ENCODE measurements at places on chromosomes 4 and X.

DNA sequence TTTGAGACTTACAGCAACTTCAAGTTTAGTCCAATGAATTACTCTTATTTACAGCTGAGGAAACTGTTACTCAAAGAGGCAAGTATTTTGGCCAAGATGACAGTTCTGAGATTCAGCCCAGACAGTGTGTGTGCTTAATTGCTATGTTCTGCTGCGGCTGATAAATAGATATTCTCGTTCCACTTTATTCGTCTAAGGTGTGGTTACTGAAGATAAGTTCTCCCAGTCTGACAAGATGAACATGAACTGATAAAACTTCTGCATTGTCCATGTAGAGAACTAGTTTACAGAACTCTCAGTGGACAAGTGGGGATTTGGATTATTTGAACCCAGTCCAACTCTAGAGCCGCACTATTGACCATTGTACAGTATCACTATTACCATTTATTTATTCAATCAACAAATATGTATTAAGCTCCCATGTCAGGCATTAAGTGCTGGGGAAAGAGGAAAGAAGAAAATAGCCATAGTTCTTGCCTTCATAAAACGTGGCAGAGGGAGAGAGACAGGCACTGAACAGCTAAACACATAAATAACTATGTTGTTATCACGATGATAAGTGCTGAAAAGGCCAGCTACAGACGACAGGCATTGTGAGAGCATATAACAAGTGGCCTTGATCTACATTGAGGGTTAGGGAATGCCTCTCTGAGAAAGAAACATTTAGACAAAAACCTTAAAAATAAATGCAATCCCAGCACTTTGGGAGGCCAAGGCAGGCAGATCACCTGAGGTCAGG lies 4.0 kb upstream of the DHX15 start:
- DNase-seq = no peak

- peak; percentile 22 for DNase-seq
These were observed 890 bp upstream of the FREM3 start for GRCh38 chr4:143701365-143701764.

DNA sequence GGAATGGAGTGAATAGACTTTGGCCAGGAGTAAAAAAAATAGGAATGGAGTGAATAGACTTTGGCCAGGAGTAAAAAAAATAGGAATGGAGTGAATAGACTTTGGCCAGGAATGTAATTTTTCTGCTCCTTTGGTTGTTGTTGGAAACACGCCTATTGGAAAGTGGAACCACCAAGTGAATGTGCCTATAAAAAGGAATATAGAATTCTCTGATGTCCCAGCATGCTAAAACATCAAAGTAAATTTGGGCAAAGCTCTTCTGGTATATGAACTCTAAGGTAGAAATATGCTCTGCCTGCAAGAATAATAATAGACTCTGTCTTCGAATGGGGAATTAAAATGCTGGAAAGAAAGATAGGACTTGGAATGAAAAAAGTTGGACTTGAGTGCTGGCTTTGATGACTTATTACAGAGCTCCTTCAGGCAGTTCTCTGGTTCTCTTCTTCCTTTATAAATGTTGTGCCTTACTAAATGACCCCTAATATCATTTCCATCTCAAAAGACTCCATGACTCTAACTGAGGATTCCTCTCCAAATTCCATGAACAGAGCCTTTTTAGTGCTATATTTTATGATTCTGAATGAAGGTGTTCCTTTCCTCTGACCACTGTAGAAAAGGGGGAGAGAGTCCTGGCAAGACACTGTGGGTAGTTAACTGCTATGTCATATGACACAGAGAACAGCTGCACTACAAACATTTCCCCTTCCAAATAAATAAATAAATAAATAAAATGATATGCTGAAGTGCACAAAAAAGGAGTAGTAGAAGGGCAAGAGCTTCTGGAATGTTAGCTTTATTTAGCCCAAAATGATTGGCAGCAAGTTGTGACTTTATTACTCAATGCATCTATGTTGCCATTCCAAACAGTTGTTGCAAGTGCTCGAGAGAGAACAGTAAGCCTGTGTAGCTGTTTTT lies 13.5 kb upstream of the GBA3 start:
- DNase-seq = no peak

GRCh38 chr4:40379248-40379647 lies 44.1 kb downstream of the CHRNA9 start:
- DNase-seq = no peak

- no peak for DNase-seq
These were observed 12.4 kb downstream of the DYNLT3 start for GRCh38 chrX:37834937-37835336.

DNA sequence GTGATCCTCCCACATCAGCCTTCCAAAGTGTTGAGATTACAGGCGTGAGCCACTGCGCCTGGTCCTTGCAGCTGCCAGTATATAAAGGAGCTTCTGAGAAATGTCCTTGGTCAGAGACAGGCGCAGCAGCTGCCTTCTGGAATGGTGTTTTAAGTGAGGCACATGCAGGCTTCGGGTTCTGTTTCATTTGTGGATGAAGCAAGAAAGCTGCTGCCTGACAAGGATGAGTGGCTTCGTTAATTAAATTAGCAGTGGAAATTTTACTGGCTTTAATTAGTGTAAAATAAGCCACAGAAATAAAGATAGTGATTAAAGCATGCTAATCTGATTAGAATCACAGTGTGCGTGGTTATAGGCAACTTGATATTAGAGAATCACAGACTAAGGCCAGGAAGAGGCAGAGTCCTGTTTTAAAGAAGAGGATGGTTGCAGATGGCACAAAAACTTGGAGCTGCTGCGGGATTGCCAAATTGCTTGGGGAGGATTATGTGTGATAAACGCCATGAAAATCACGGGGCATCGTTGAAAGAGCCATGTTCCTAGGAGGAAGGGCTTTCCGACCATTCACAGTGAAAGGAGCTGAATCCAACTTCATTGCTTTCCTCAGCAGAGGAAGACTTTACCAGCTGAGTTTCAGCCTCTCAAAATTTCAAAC lies 348.4 kb upstream of the FAT1 start:
- no peak for DNase-seq

- DNase-seq = no peak
These were observed 6.4 kb upstream of the UBA1 start for GRCh38 chrX:47187106-47187677.

GRCh38 chr4:106601519-106601918 lies 232.9 kb upstream of the GIMD1 start:
- DNase-seq = no peak

- DNase-seq = no peak
These were observed 234.5 kb downstream of the MAML3 start for GRCh38 chr4:139919521-139919920.

GRCh38 chr4:41067369-41067768 lies 147.0 kb downstream of the APBB2 start:
- DNase-seq = no peak

- DNase-seq = no peak
These were observed 528 bp upstream of the SLC25A4 start for GRCh38 chr4:185142564-185142911.

DNA sequence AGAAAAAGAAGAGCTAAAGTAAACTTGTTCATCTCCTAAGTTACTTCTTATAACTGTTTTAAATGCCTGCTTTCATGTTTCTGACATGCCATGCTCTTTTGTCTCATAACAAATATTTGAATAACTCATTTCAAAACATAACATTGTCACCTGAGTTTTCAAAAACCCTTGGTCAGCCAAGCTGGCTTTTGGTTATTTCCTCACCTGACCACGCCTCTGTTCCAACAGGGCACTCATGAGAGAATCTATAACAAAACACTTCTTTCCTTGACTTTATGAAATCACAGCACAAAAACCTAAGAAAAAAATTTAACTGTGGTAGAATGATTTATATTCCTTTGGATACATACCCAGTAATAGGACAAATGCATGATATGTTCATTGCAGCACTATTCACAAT lies 172.9 kb upstream of the GALNT7 start:
- no peak for DNase-seq

GRCh38 chr4:147969573-147970385 lies 237.9 kb downstream of the ARHGAP10 start:
- DNase-seq = no peak

- no peak for DNase-seq
These were observed 50.0 kb upstream of the FAM9C start for GRCh38 chrX:13094374-13094773.

DNA sequence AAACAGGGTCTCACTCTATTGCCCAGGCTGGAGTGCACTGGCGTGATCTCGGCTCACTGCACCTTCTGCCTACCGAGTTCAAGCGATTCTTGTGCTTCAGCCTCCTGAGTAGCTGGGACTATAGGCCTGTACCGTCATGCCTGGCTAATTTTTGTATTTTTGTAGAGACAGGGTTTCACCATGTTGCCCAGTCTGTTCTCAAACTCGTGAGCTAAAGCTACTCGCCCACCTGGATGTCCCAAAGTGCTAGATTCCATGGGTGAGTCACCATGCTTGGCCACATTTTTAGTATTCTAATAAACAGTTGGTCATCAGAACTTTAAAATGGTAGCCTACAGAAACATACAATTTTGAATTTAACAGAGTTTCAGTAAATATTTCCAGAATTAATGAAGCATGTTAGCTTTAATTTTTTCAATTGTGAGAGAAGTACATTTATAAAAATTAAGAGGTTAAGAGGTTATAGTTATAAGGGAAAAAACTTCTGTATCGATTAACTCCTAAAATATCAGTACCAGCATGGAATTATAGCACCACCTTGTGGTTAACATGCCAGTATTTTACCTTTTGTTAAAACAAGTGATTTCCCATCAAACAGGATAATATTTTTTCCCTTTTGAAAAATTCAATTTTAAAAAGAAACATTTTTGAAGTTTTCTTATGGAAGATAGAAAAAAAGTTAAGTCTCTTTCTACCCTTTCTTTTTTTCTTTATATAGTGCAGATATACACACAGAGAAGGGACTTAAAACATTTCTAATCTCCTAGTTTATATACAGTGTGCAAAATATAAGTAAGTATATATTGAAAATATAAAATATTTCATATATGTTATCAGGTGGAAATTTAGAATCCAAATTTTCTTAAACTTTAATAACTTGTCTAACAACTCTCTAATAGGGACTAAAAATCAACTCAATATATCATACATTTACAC lies 35.4 kb downstream of the CEP44 start:
- no peak for DNase-seq

DNA sequence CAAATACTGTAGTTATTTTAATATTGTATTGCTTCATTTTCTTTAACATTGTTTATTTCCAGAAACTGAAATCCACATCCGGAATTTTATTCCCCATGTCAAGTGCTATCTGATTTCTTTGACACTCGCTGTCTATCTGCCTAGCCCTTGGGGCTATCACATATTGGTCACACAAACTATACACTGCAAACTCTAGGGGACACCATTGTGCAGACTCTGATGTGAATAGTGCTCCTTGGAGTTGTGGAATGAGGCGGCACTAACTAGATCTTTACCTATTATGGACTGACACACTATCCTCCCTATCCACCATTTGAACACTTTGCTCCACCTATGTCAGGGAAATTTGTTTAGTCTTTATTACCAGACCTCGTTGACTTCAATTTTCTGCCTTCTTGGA lies 534.5 kb downstream of the GLUD2 start:
- no peak for DNase-seq

- DNase-seq = peak; percentile 74
These were observed at the start of gene ARL9 for GRCh38 chr4:56505269-56506130. TSS of gene ARL9 (plus strand) at chr4:56505791. CDS start at chr4:56505863, 72 bp downstream.

DNA sequence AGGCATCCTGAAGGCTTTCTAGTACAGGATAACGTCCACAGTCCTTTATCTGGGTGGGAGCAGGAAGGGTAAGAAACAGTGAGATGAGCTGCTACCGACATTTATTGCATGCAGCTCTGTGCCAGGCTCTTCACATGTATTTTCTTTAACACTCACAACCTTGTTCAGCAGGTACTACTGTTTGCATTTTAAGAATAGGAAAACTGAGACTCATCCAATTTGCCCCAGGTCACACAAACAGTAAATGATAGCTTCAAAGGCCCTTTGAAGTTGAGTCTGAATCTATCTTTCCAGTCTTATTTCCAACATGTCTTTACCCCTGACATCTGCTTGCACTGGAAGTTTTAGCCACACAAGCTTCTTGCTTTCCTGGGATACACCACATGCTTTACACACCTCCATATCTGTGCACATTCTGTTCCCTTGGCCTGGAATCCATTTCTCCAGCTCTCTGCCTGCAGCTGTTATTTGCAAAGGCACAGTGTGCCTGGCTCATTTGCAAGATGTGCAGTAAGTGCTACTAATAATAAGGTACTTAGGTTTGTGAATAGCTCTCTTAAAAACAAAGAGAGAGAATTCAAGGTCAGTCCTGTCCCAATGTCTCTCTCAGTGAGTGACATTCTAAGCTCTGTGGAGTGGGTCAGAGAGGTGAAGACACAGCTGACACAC lies 61.2 kb downstream of the METTL14 start:
- DNase-seq = no peak

- DNase-seq = no peak
These were observed 947.8 kb downstream of the C4orf33 start for GRCh38 chr4:130043732-130044160.

DNA sequence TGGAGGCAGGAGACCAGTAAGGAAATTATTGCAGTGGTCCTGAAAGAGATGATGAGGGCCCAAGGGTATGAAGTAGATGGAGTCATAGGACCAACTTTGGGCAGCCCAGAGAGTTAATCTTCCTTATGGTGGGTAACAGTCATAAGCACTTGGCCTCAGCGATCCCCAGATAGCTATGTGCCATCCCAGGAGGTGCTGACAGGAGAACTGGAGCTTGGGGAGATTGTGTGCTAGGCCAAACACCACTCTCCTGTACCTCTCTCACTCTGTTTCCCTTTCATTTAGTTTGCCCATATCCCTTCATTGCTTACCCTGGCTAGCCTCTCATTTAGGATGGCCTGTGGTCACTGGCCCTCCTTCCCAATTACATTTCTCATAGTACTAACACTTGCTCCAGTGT lies 60.0 kb downstream of the TMEM164 start:
- no peak for DNase-seq

- DNase-seq = no peak
These were observed 192.7 kb upstream of the STS start for GRCh38 chrX:6954836-6955235.

DNA sequence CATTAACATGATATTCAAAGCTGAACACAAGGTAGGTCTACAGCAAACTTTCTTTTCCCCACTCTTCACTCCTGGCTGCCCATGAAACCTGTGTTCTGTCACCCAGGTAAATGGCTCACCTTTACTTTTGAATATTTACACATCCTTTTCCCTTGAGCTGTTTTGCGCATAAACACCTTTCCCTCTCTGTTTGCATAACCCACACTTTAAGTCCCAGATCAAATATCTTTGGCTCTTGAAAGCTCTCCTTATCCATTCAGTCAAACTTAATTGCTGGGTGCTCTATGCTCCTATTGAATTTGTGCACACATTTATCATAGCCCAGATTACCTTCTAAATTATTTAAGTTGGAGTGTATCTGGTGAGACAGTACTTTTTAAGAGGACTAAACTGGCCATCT lies 51.7 kb upstream of the ATP8A1 start:
- DNase-seq = no peak
